ENCODE measurements at places on chromosomes 1 and 21.

DNA sequence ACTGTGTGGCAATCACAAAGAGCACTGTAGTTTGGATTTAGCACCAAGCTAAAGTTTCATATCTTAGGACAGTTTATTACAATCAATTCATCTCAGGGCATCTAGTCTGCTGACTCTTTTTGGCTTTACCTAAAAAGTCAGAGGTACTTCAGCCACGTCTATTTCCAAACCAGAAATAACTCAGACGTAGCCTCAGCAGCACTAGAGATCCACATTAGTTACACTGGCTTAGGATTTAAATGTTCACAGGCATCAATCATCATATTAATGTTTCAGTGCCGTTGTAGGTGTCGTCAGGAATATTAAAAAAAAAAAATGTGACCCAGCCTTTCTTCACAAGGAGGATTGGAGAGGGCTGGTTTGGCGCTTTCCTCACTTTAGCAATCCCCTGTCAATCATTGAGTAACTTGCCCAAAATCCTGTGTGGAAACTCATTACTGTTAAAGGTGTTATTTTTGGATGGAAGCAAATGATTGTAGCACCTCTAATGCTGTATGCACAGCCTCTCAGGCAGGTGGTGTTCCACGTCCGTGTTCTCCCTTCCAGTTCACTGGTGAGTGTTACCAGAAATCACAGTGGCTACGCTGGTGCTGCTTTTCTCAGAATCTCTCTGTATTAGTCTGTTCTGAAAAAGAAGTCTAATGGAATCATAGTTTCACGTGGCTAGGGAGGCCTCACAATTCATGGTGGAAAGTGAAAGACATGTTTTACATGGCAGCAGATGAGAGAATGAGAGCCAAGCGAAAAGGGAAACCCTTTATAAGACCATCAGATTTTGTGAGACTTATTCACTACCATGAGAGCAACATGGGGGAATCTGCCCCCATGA is 45.4 kb downstream of the NEK7 start:
- DNase-seq, result no peak

- no peak for DNase-seq
These were observed 415.9 kb upstream of the TMPRSS15 start for GRCh38 chr21:18819507-18819906.

GRCh38 chr1:226722901-226723656 is 16.0 kb downstream of the ITPKB start:
- no peak for DNase-seq

- no peak for DNase-seq
These were observed 328.1 kb upstream of the SNX7 start for GRCh38 chr1:98333406-98333805.

GRCh38 chr1:33515112-33515511 is 42.7 kb downstream of the ZSCAN20 start:
- DNase-seq, result no peak

DNA sequence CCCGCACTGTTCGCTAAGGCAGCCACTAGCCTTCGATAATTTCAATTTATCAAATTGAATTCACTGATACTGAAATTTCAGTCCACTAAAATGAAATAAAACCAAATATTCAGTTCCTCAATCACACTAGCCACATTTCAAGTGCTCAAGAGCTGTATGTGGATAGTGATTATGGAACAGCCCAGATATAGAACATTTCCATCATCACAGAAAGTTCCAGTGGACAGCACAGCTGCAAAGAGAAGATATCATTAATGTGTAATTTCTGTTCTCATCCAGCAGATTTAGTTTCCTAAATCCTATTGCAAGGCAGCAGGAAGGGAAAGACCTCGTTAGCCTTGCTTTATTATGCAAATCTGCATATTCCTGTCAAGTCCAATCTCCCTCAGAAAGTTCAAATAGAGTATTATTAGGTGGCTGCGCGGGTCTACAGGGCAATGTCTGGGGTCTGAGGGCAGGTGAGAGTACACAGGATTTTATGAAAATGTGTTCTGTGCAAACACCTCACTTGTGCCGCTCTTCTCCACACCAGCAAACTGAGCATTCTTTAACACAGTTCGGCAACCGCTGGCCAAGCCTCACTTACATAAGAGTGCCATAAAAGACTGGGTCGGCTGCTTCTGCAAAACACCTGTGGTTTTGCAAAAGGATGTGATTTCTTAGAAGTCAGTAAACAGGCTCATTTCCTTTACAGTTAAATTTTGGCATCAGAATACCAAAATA is 22.4 kb downstream of the CAPZB start:
- DNase-seq, result no peak

DNA sequence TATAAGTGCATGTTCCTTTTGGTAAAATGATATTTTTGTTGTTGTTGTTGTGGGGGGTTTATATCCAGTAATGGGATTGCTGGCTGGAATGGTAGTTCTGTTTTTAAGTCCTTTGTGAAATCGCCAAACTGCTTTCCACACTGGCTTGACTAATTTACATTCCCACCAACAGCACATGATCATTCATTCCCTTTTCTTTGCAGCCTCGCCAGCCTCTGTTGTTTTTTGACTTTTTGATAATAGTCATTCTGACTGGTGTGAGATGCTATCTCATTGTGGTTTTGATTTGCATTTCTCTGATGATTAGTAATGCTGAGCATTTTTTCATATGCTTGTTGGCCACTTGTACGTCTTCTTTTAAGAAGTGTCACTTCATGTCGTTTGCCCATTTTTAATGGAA is 188.5 kb upstream of the CHRM3 start:
- DNase-seq, result no peak

- DNase-seq, result no peak
These were observed 61.8 kb upstream of the PGBD5 start for GRCh38 chr1:230487773-230488428.

DNA sequence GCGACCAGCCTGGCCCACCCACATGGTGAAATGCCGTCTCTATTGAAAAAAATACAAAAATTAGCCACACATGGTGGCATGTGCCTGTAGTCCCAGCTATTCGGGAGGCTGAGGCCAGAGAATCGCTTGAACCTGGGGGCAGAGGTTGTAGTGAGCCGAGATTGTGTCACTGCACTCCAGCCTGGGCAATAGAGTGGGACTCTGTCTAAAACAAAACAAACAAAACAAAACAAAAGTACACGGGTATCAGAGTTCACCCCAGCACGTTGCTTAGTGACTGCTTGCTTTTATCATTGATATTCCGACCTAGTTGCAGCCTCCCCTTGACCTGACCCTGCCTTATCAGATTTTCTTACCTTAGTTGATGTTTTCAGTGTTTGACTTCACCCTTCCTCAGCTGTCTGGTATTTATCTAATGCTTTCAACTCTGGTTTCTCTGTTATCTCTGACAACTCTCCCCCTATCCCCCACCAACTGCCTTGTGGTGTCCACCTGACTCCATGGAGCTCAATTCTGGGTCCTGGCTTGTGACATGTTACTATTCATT is 5.1 kb downstream of the TLCD4 start:
- DNase-seq, result no peak

DNA sequence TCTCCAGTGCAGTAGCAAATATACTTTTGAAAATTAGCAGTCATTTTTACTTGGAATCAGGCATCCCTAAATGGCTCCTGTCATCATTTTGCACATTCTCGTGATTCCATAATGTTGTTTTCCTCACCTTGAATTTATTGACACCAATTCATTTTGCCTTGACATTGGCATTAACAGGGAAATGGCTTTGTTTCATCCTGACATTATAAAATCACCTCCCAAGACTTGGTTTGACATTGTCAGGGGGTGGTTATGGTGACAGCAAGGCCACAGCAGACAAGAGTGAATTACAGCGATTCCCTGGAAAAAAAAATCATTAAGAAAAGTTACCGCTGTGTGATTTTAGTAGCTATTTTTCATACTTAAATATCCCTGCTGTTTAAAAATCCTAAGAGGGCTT is 327.0 kb downstream of the NTNG1 start:
- no peak for DNase-seq

- no peak for DNase-seq
These were observed at the start of gene CYP2J2 for GRCh38 chr1:59926381-59927123. TSS of gene CYP2J2 (minus strand) at chr1:59926773. CDS start at chr1:59926746, 27 bp downstream.

DNA sequence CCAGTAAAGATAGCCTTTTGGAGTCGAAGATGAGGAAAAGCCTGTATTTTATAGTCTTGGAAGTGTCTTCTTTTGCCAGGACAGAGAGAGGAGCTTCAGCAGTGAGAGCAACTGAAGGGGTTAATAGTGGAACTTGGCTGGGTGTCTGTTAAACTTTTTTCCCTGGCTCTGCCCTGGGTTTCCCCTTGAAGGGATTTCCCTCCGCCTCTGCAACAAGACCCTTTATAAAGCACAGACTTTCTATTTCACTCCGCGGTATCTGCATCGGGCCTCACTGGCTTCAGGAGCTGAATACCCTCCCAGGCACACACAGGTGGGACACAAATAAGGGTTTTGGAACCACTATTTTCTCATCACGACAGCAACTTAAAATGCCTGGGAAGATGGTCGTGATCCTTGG is at the start of gene VCAM1:
Gene VCAM1, plus strand, starts transcription at position 253 of the 400 bp plus-strand sequence. Its CDS starts 119 bp downstream, at position 372.
- DNase-seq, result no peak

Measured in HL-60 (cell line).